Hematopoietic multipotent progenitor cell treated with erythropoietin and hydrocortisone succinate and interleukin-3 and kit ligand, for 15 days (in vitro differentiated cells): ENCODE measurements at places on chromosomes 11 and 22.

DNA sequence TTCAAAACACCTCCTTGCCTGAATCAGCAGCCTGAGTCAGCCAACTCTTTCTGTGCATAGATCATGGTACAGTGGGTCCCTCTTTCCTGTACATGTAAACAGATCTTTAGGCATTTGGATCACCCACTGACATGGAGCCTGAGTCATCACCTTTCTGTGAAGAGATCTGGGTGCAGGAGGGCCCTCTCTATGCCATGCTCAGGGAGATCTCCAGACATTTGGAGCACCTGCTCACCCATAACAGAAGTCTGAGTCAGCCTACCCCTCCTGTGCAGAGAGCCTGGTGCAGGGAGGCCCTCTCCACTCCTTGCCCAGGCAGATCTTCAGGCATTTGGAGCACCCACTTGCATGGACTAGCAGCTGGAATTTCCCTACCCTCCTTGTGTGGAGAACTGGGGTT is 56.2 kb upstream of the GLYAT start:
- DNase-seq, result no peak

DNA sequence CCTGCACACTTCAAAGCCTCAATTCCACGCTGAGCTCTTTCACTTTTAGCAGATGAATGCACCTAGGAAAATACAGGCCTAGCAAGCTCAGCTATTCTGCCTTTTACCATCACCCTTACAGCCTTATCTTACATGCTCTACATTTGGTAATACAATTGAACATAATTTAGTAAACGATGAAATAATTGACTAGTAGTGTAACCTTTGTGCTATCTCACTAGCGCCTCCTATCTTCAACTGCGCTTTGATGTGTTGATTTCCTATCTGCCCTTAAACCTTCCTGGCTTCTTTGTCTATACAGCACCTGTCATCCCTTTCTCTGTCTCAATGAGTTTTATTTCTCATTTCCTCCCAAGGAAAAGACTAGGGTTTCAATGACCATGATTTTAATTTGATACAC is 149.7 kb downstream of the LRRC4C start:
- DNase-seq, result no peak

DNA sequence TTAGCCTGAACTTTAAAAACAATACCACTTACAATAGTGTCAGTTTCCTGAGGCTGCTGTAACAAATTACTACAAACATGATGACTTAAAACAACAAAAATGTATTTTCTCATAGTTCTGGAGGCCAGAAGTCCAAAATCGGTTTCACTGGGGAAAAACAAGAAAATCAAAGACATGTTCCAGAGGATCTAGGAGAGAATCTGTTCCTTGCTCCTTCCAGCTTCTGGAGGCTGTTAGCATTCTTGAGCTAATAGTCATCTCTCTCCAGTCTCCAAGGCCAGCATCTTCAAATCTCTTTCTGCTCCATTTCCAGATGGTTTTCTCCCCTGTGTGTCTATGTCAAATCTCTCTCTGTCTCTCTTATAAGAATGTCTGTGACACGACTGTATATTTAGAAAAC is 67.6 kb upstream of the TEAD1 start:
- no peak for DNase-seq

DNA sequence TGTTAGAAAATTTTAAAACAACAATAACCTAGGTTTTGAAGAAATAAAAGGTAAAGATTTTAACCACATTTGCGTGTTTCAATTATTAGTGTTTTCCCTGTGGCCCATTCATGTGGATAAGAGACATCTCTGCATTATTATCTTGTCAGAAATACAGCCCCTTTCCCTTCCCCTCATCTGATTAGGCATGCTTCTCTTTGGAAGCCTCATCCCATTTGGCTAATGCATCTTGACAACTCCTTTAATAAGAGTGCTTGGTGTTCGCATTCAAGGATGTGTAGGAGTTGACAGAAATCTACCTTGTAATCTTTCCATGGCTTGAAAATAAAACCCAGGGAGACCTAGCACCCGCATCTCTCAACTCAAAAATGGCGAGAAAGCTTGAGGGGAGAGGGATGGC is 635.5 kb downstream of the NTM start:
- no peak for DNase-seq

DNA sequence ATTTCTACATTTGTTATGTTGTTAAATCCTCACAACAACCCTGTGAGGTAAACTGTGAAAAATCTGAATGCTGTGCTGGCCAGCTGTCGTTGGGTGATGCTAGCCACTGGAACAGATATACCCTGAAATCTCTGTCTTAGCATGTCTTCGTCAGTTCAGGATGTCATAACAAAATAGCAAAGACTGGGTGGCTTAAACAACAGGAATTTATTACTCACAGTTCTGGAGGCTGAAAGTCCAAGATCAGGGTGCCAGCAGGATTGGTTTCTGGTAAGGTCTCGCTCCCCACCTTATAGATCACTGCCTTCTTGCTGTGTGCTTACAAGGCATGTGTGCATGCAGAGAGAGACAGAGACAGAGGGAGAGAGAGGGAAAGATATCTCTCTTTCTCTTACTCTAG is 211.7 kb downstream of the C11orf91 start:
- DNase-seq, result no peak
